ENCODE measurements at places on chromosomes 12 and 14.
A peak's percentile ranks its signal among the peaks of the same experiment; 100 is the strongest.

DNA sequence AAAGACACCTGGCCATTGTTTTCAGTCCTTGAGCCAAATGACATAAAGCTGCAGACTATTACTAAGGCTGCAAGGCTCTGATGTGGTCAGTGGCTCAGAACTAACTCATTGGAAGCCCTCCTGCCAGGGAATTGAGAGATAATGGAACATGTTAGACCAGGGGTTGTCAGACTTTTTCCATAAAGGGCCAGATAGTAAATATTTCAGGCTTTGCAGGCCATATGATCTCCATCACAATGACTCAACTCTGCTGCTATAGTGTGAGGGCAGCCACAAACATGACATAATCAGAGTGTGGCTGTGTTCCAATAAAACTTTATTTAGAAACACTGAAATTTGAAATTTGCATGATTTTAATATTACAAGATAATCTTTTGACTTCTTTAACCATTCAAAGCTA lies 140.3 kb downstream of the TMEM30B start:
- peak; percentile 98 for DNase-seq

DNA sequence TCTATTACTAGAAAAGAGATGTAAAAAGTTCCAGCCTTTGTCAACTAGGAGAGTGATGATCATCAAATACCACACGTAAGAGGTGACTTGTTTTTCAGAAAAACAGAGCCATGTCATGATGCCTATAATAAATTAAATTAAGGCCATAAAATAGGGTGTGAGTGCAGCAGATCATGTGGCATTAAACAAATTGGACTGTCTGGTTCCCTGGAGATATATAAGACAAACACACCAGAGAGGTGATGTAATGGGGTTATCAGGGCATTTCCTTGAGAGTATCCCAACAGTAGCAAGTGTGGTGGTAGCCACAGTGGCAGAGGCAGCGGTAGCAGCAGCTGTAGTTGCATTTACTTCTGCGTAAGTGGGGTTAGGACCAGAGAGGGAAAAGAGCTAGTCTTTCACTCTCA lies 14.6 kb upstream of the GALNT6 start:
- no peak for DNase-seq

GRCh38 chr14:90491911-90492531 lies 95.2 kb downstream of the CALM1 start:
- no peak for DNase-seq

GRCh38 chr12:99271071-99271470 lies 376.5 kb upstream of the GARIN6 start:
- DNase-seq = no peak

DNA sequence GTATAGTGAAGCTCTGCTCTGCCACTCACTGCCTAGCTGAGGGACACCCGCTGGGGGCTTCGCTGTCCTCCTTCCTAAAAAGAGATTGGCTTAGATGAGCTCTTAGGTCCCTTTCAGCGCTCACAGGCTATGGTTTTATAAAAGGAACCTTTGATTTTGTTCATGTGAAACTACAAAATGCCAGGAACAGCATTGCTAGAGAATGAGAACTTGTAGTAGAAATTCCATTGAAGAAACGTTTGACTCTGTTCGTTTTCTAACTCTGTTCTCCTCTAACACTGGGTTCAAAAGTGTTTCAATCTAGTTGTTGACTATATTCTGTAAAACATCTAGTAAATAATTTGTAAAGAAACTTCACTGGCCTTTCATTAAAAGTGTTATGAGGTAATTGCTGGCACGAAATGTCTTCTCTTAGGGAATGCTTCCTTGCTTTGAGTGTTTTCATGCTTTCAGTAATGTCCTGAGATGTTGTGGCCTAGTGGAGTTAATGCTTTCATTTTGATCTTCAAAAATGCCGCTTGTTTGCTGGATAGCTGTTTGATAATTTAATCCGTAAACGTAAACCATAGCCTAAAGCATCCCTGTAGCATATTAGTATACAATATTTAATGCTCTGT lies 1.6 kb downstream of the MARK3 start:
- peak; percentile 33 for DNase-seq

DNA sequence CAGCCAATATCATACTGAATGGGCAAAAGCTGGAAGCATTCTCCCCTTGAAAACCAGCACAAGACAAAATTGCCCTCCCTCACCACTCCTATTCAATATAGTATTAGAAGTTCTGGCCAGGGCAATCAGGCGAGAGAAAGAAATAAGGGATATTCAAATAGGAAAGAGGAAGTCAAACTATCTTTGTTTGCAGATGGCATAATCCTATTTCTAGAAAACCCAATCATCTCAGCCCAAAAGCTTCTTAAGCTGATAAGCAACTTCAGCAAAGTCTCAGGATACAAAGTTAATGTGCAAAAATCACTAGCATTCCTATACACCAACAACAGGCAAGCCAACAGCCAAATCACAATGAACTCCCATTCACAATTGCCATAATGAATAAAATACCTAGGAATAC lies 21.0 kb upstream of the ANP32D start:
- DNase-seq = no peak

Measured in astrocyte of the spinal cord (primary cell).